NCI-H2107 (cell line): ENCODE measurements at places on chromosomes 5 and 9.

GRCh38 chr5:168317521-168318147, 26.2 kb downstream of the WWC1 start:
- DNase-seq = peak; percentile 2

- no peak for DNase-seq
Observed at GRCh38 chr5:89110916-89111646, 228.1 kb upstream of the MEF2C start.

DNA sequence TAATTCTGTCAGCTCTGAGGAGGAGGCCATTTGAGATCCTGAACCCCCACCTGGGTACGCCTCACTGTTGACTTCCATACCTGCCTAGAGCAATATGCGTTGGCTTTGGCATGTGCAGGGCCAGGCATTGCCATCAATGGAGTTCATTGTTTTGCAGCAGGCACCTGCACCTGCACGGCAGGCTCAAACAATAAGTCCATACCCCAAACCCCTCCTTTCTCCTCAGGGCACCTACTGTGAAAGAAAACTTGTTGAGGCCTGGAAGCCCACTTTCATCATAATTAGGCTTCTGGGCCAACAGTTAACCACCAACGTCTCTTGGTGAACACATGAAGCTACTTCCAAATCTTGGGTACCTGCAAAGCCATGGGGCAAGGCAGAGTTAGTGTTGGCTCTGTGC, 238.7 kb downstream of the NFIB start:
- peak; percentile 34 for DNase-seq

GRCh38 chr9:34544035-34544434, 21.2 kb upstream of the ENHO start:
- DNase-seq = no peak

GRCh38 chr9:93634311-93635185, 58.2 kb downstream of the PHF2 start:
- DNase-seq = no peak

- DNase-seq = no peak
Observed at GRCh38 chr5:56305001-56305950, 72.1 kb upstream of the ANKRD55 start.

- no peak for DNase-seq
Observed at GRCh38 chr5:85538362-85538761, 1079.4 kb upstream of the COX7C start.

- no peak for DNase-seq
Observed at GRCh38 chr9:91515074-91515687, 91.5 kb upstream of the NFIL3 start.

DNA sequence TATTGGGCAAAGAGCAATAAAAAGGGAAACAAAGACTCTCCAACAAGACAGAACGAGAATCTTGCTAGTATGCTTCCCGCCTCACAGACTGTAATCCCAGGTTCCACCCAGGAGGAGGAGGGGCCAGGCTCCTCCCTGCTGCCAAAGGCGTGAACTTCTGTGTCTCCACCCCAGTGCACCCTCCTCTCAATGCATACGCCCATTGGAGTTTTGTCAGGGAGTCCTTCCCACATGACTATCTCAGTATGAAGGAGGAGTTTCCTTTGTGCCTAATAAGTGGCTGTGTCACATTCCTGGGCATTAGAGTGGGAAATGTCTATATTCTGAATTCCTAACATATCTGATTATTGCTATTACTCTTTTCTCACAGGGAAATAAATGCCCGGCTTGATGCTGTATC, 106.4 kb upstream of the DHFR start:
- no peak for DNase-seq

GRCh38 chr9:79691496-79691895, 119.7 kb downstream of the TLE4 start:
- DNase-seq = no peak

DNA sequence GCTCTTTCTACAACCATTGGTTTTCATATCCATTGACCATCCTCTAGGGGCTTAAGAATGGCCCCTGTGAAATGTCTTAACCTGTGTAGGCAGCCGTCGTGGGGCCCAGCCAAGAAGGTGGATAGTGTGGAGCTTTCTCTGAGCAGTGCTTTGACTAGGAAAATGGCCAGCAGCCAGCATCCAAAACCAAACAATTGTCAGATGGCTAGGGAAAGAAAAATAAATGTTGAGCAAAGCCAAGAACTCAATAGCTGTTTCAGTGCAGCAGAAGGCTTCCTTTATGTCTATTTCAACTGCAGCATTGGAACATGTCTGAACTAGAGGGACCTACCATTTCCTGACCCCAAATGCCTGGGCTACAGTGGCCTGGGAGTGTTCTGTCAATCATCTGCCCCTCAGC, 374.9 kb downstream of the TLE4 start:
- DNase-seq = no peak

GRCh38 chr5:142145106-142145900, 36.7 kb downstream of the NDFIP1 start:
- DNase-seq = no peak

- no peak for DNase-seq
Observed at GRCh38 chr5:32090755-32091128, 83.4 kb downstream of the GOLPH3 start.

- DNase-seq = no peak
Observed at GRCh38 chr5:131264451-131265099, 722 bp downstream of the CDC42SE2 start.

DNA sequence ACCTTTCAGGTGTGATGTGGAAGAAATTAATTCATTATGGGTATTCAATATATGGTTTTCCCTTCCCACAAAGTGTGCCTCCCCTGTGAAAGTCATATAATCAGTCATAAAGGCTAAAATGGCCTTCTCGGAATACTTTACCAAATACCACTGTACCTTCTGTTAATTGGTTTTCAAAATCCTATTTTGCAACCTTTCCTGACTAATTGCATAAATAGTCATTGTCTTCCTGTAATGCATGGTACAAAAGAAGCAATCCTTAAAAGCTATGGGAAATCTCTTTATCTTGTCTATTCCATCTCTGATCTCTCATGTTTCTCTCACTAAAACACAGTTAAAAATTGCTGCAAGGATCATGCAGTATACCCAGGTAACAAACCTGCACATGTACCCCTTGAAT, 44.3 kb upstream of the UGCG start:
- no peak for DNase-seq

- no peak for DNase-seq
Observed at GRCh38 chr9:4081956-4082355, 217.9 kb downstream of the GLIS3 start.

GRCh38 chr5:163459462-163459818, 462 bp downstream of the NUDCD2 start:
- no peak for DNase-seq

DNA sequence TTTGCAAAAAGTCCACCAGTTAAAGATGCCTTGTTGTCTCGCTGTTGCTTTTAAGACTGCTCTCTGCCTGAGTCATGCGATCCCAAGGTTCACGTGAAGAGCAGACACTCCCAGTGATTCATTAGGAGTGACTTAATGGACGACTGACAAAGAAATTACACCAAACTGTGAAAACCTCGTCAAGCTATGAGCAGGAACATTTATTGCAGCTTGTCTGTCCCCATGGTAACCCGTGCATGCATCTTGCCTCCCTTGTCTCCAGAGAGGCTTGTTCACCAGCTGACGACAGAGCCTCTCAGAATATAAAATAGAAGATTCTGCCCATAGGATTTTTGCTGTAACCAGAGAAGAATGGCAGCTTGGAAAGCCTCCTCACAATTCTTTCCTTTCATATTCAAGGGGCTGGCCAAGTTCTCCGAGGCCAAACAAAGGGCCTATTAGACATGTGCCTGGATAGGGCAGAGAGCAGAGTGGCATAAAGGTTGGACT, 352.7 kb downstream of the SPOCK1 start:
- DNase-seq = no peak

GRCh38 chr9:105359892-105360291, 87.9 kb upstream of the FSD1L start:
- DNase-seq = no peak

DNA sequence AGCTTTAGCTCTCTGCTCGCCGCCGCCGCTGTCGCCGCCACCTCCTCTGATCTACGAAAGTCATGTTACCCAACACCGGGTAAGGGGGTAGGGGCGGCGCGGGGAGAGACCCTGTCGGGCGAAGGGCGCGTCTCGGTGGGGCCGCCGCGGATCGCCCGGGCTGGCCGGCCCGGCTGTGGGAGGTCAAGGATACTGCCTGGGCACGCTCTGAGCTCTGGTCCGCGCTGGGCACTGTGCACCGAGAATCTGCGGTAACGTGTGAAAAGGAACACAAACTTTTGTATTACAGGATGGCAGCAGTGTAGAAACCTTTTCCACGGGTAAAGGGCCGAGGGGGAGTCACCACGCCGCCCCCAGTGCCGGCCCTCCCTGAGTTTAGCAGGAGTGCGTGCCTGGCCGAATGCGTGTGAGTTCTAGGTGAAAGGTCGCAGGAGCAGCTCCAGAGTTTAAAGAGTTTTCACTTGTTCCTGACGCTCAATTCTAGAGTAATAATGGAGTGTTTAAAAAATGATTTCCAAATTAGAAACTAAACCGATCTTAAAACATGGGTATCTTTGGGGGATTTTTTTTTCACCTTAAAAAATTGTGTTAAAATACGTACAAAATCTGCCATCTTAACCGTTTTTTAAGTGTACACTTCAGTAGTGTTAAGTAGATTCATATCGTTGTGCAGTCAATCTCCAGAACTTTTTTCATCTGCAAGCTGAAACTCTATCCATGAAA, at the start of gene HSDL2:
Gene HSDL2 (plus strand): TSS at position 7 of the 723 bp plus-strand sequence. CDS start 56 bp downstream, at position 63.
- DNase-seq = no peak

- DNase-seq = peak; percentile 39
Observed at GRCh38 chr9:136093995-136094881, 851 bp downstream of the NACC2 start.

GRCh38 chr5:139473105-139473504, 2.3 kb downstream of the SMIM33 start:
- no peak for DNase-seq

GRCh38 chr5:122473138-122473843, 161.3 kb downstream of the SNCAIP start:
- DNase-seq = no peak

GRCh38 chr5:107431998-107432397, 238.7 kb downstream of the EFNA5 start:
- no peak for DNase-seq

DNA sequence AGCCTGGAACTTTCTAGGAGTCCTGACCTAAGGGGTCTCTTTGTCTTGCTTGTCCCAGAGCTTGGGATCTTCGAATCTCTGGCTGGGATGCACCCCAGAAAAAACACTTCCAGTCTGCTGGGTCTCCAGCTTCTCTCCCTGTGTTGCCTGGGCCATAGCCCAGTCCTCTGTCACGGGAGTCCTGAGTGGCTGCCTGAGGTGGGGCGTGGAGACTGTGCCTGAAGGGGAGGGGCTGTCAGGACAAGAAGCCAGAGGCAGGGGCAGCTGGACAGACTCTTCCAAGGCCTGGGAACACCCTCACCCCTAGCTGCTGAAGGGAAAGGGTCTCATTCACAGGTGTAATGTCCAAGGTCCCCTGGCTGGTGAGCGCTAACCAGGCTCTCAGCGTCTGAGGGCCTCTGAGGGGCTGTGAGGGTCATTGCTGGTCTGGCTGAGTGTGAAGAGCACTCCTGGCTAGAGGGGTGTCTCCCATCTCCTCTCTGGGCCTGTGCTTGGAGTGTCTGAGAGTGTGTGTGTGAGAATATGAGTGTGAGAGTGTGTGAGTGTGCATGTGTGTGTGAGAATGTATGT, 20.4 kb upstream of the COL27A1 start:
- DNase-seq = no peak

DNA sequence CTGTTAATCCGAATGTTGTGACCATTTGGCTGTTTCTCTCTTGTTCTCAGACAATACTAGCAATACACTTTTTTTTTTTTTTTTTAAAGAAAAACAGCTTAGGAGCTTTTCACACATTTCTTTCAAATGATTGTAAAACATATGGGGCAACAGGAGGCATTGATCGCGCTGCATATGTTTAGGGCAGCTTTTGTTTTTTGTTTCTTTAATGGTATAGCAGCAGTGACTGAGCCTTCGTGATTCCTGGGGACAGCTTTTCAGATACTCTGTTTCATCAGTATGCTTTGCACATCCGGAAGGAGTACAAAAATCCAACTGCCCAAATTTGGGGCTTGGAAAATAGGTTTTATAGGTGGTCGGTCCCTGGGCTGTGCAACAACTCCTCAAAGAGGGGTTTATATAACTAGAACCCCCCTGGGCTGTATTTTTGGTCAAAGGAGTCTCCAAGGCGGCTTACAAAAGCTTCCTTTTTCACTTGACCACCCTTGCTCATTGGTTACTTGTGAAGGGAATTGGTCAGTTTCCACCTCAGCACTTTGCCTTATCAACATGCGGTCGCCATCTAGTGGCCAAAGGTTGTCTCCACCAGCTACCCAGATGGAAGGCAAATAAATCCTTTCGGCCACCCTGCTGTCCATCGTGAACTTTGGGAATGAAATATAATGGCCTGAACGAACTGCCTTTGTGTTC, 91.8 kb downstream of the PDE6A start:
- no peak for DNase-seq

- no peak for DNase-seq
Observed at GRCh38 chr5:147983742-147984141, 77.4 kb upstream of the C5orf46 start.

GRCh38 chr5:64923151-64923685, 154.5 kb downstream of the CWC27 start:
- no peak for DNase-seq

DNA sequence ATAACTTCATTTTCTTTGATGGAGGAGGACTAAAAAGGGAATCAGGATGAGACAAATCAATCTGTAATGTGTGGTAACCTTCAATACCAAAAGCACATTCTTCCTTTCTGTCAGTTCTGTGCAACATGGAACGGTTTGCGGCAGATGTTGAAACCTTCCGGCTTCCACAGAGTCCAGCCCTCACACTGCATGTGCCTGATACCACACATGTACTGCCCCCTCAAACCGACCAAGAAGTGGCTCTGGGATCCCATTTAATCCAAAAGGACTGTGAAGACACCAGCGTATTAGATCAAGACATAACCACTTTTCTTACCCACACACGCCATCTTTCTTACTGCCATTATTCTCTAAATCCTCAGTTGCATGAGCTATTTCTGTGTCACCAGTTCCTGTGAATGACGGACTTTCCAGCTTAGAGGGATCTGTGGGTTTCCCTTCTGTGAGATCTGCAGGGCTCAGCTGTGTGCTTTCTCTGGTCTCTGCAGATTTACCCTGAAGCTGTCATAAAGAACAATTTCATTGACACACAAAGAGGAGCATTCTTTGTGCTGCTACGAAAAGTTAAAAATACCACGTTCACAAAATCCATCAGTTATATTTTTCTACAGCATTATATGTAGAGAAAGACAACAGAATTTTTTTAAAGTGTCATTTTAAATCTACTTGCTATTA, 25.8 kb downstream of the NSUN2 start:
- DNase-seq = no peak

DNA sequence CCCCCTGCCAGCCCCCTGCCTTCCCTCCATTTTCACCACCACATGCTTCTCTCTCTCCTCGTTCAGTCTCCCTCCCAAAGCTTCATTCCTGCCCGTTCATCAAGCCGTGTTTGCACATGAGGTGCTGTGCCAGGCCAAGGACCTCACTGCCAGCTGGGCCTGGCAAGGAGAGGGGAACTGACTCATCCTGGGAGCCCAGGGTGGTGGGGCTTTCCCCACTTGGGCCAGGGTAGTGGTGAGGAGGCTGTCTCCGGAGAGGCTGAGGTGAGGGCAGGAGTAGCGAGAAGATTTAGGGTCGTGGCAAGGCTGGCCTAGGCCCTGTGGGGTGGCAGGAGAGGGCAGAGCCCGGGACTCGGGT, 30.4 kb upstream of the NOTCH1 start:
- DNase-seq = no peak

GRCh38 chr5:116411101-116411571, 163.5 kb downstream of the SEMA6A start:
- DNase-seq = no peak

GRCh38 chr5:109703166-109703565, 13.4 kb downstream of the MAN2A1 start:
- DNase-seq = no peak
